ENCODE measurements at places on chromosomes 1 and 21.
A peak's percentile ranks its signal among the peaks of the same experiment; 100 is the strongest.

GRCh38 chr1:109821831-109822745 is 58.4 kb upstream of the EPS8L3 start:
- H3K4me1 ChIP-seq = peaks cover 27% of the 10 kb centered on the region
- no peaks in the 10 kb centered on the region for H3K36me3 ChIP-seq
- H3K27me3 ChIP-seq = no peaks in the 10 kb centered on the region
- DNase-seq = peak; percentile 57

- H3K27ac ChIP-seq = no peak overlapping the region
- peak; percentile 34 for DNase-seq
- no peaks in the 10 kb centered on the region for H3K36me3 ChIP-seq
- H3K4me1 ChIP-seq = no peaks in the 10 kb centered on the region
Observed at GRCh38 chr1:192801451-192801850, 7.4 kb upstream of the RGS2 start.

- no peaks in the 10 kb centered on the region for H3K27me3 ChIP-seq
- peaks cover 15% of the 10 kb centered on the region for H3K4me1 ChIP-seq
Observed at GRCh38 chr1:23369335-23370013, at the start of gene ZNF436. TSS of gene ZNF436 (minus strand) at chr1:23369836. CDS start at chr1:23368005, 1,831 bp downstream.

DNA sequence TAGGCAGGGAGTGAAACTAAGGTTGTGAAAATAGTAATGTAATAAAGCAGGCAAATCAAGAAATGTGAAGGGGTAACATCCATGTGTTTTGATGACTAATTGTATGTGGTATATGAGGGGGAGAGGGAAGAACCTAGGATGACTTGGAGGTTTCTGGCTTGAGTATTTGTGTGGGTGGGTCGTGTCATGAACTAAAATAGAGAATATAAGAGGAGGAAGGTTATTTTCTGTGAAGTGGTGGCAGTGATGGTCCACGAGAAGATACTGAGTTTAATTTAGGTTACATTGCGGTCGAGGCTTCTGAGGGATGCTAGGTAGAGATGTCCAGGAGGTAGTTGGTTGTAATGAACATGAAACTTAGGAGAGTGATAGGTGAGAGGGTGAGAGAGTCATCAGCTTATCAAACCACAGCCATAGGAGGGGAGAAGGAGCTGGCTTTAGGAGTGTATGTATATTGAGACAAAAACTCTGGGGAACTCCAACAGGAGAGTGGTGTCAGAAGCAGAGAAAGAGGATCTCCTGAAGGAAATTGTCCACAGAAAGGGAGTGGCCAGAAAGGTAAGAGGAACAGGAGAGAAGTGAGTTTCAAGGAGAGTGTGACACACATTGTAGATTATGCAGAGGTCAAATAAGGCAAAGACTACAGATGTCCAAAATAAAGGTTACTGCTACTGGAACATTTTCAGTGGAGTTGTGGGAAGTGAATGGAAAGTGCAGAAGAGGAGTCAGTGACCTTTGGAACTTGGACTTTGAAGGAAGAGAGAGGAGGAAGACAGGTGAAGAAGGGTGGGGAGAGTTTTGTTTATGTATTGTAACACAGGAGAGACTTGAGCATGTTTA is 89.0 kb upstream of the MACF1 start:
- H3K36me3 ChIP-seq = no peaks in the 10 kb centered on the region
- H3K27ac ChIP-seq = no peak overlapping the region
- no peaks in the 10 kb centered on the region for H3K27me3 ChIP-seq
- peak; percentile 88 for DNase-seq
- no peak overlapping the region for H3K4me3 ChIP-seq

DNA sequence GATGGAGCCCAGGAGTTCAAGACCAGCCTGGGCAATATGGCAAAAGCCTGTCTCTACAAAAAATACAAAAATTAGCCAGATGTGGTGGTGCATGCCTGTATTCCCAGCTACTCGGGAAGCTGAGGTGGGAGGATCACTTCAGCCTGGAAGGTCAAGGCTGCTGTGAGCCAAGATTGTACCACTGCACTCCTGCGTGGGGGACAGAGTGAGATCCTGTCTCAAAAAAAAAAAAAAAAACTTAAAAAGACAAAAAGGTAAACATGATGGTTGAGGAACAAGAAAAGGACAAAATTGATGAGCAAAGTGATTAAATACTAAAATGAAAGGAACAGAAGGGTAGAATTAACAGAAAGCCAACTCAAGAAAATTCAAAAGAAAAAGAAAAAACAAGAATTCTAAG is 30.6 kb downstream of the SNRPE start:
- DNase-seq = no peak
- peaks cover 6% of the 10 kb centered on the region for H3K4me1 ChIP-seq
- no peaks in the 10 kb centered on the region for H3K36me3 ChIP-seq
- H3K27ac ChIP-seq = no peak overlapping the region

- no peak overlapping the region for H3K4me3 ChIP-seq
- no peaks in the 10 kb centered on the region for H3K27me3 ChIP-seq
- no peaks in the 10 kb centered on the region for H3K4me1 ChIP-seq
- DNase-seq = no peak
- H3K36me3 ChIP-seq = peaks cover 18% of the 10 kb centered on the region
- no peak overlapping the region for H3K27ac ChIP-seq
Observed at GRCh38 chr1:145947551-145947950, 10.3 kb downstream of the LIX1L start.

- H3K4me3 ChIP-seq = no peak overlapping the region
- no peaks in the 10 kb centered on the region for H3K4me1 ChIP-seq
- H3K36me3 ChIP-seq = no peaks in the 10 kb centered on the region
Observed at GRCh38 chr1:236642763-236643162, 38.4 kb upstream of the HEATR1 start.

DNA sequence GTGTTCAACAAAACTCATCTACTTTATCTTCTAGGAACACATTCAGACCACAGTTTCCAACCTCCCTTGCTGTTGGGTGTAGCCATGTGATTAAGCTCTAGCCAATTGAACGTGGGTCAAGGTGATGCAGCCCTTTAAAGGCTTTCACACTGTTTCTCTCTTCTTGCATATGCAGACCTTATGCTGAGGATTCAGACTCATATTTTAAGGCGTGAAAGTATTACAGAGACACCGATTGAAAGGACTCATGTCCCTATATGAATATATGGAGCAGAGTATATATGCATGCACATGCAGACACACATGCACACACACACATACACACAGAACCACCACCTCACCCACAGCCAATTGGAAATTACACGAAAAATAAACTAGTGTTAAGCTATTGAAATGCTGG is 214.3 kb upstream of the NR5A2 start:
- no peaks in the 10 kb centered on the region for H3K27me3 ChIP-seq
- H3K27ac ChIP-seq = no peak overlapping the region
- no peaks in the 10 kb centered on the region for H3K4me1 ChIP-seq
- no peaks in the 10 kb centered on the region for H3K36me3 ChIP-seq

DNA sequence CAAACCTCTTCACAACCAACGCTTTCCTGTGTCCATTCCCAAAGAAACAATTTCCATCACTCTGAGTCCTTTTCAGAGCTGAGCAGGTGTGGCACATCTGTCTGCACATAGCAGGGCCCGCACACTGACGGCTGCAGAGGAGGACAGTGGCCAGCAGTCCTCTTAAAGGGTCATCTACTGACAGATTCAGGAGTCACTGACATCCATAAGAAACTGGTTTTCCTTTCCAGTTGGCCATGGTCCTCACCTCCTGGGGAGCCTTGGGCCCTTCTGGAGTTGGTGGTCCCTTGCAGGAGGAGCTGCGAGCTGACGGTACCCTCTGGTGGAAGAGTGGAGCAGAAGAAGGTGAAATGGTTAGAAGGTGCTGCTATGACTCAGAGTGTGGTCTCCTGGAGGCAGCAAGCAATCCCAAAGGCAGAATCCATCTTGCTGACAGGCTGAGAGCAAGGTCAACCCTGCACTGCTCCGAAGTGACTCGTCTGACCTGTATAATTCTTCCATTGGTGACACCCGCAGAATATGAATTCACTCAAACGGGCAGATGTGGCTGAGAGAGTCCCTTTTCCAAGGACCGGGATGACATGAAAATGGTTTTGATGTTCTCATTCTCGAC is 278.5 kb upstream of the C1orf174 start:
- no peaks in the 10 kb centered on the region for H3K36me3 ChIP-seq
- DNase-seq = no peak
- no peak overlapping the region for H3K27ac ChIP-seq
- no peaks in the 10 kb centered on the region for H3K4me1 ChIP-seq
- no peak overlapping the region for H3K4me3 ChIP-seq

DNA sequence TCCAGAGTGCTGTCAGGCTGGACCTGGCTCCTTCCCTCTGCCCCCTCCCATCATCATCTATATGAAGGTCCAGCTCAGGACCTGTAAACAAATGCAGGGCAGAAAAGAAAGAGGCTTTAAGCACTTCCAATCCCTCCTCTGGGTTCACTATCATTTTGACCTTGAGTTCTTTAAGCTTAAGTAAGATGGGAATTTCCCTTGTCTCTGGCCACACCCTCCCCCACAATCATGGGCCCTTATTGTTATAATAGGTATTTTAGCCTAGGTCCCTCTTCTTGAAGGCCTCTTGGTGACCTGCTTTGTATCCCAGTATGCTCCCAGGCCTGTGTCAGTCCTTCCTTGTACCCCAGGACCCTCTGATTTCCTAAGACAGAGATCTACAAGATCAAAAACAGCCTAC is 45.1 kb upstream of the EPS15 start:
- H3K27ac ChIP-seq = no peak overlapping the region
- peaks cover 7% of the 10 kb centered on the region for H3K4me1 ChIP-seq
- DNase-seq = peak; percentile 74
- no peak overlapping the region for H3K4me3 ChIP-seq
- no peaks in the 10 kb centered on the region for H3K27me3 ChIP-seq
- no peaks in the 10 kb centered on the region for H3K36me3 ChIP-seq

- peaks cover 22% of the 10 kb centered on the region for H3K36me3 ChIP-seq
- no peak overlapping the region for H3K27ac ChIP-seq
- DNase-seq = no peak
- H3K27me3 ChIP-seq = no peaks in the 10 kb centered on the region
- H3K4me1 ChIP-seq = no peaks in the 10 kb centered on the region
- no peak overlapping the region for H3K4me3 ChIP-seq
Observed at GRCh38 chr1:77627978-77628570, 54.4 kb downstream of the ZZZ3 start.

GRCh38 chr1:65395887-65396612 is 24.4 kb upstream of the LEPR start:
- no peaks in the 10 kb centered on the region for H3K4me1 ChIP-seq
- no peaks in the 10 kb centered on the region for H3K27me3 ChIP-seq
- peak; percentile 59 for DNase-seq
- H3K36me3 ChIP-seq = no peaks in the 10 kb centered on the region
- no peak overlapping the region for H3K4me3 ChIP-seq

- no peaks in the 10 kb centered on the region for H3K4me1 ChIP-seq
- H3K27me3 ChIP-seq = no peaks in the 10 kb centered on the region
- H3K4me3 ChIP-seq = no peak overlapping the region
- H3K36me3 ChIP-seq = no peaks in the 10 kb centered on the region
Observed at GRCh38 chr1:165473081-165473480, 28.2 kb upstream of the RXRG start.

GRCh38 chr1:222930070-222930469 is 115.2 kb downstream of the DISP1 start:
- H3K4me1 ChIP-seq = peaks cover 6% of the 10 kb centered on the region
- no peaks in the 10 kb centered on the region for H3K27me3 ChIP-seq
- H3K4me3 ChIP-seq = no peak overlapping the region
- H3K36me3 ChIP-seq = no peaks in the 10 kb centered on the region

DNA sequence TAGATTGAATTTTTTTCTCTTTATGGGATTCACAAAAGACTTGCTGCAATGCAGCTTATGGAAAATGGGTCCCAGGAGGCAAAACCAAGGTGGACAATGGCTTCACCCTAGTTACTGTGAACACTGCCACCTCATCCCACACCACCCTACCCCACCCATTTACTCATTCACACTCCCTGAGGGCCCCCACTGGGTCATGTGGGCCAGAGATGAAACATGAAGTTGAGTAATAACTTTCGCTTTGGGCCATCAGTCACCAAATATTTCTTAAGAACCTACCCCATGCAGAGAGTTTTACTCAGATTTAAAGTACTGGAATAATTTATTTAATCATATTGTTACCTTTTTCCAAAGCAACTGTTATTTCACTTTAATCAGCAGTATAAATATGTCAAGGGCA is 191.8 kb downstream of the TPR start:
- no peak overlapping the region for H3K4me3 ChIP-seq
- DNase-seq = peak; percentile 58
- H3K27ac ChIP-seq = no peak overlapping the region
- H3K36me3 ChIP-seq = no peaks in the 10 kb centered on the region

- H3K36me3 ChIP-seq = no peaks in the 10 kb centered on the region
- no peak overlapping the region for H3K4me3 ChIP-seq
- no peak overlapping the region for H3K27ac ChIP-seq
- peak; percentile 28 for DNase-seq
Observed at GRCh38 chr1:114093624-114094362, 59.9 kb downstream of the SYT6 start.

DNA sequence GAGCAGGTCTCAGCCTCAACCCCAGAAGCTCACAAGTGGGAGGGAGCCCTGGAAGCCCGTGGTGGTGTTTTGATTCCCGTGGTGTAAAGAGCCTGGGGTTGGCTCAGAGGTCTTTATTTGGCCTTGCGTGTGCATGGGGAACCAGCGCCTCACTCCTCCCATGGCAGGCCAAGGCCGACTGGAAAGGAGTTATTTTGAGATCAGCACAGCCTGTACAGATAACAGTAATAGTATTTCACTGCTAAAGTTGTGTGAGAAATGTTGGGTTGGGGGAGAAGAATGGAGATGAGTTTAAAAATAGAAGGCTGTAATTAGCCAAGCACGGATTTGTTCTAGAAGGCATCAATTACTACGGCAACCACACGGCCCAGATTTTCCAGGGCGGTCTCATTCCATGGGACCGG is 186.5 kb downstream of the DYRK1A start:
- H3K27me3 ChIP-seq = peaks cover 13% of the 10 kb centered on the region
- no peak overlapping the region for H3K27ac ChIP-seq
- peaks cover 5% of the 10 kb centered on the region for H3K4me1 ChIP-seq
- H3K4me3 ChIP-seq = no peak overlapping the region
- no peaks in the 10 kb centered on the region for H3K36me3 ChIP-seq

DNA sequence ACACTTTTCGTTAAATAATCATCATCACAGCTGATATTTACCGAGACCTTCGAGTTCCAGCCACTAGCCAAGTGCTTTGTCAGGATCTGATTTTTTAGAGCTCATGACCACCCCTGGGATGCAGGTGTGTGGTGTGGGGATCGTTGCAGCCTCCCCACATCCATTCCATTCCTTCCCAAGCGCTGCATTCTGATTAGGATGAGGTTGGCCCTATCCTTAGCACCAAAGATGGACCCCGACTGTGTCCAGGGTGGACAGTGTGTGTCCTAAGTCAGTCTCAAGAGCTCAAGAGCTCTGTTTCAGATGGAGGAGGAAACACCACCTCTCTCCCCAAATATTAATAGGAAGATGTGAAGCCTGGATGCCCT is 74.1 kb downstream of the PSMG1 start:
- no peak overlapping the region for H3K27ac ChIP-seq
- H3K36me3 ChIP-seq = no peaks in the 10 kb centered on the region
- no peak for DNase-seq
- no peak overlapping the region for H3K4me3 ChIP-seq
- H3K4me1 ChIP-seq = peaks cover 15% of the 10 kb centered on the region

Measured in IMR-90 (cell line).